H4 (cell line): ENCODE measurements at places on chromosomes 1 and 21. TPM values are rescaled to one million over a fixed set of nuclear protein-coding genes. Genes with fewer than 3 reads are reported as not detected.

Gene GBP4
- total RNA-seq, result 1.0 and 2.5 TPM in 2 replicates

Gene ETV3L
- total RNA-seq, result not detected in 2 replicates

Gene SLAMF9
- 2.2 TPM in 1 of 2 replicates, not detected in the other for total RNA-seq

Gene ODF2L
- 14.4 and 16.4 TPM in 2 replicates for total RNA-seq

Gene ITLN2
- total RNA-seq, result not detected in 2 replicates

Gene KCNE2
- not detected in 2 replicates for total RNA-seq

Gene PRPF38B
- 5.3 and 7.6 TPM in 2 replicates for total RNA-seq

DNA sequence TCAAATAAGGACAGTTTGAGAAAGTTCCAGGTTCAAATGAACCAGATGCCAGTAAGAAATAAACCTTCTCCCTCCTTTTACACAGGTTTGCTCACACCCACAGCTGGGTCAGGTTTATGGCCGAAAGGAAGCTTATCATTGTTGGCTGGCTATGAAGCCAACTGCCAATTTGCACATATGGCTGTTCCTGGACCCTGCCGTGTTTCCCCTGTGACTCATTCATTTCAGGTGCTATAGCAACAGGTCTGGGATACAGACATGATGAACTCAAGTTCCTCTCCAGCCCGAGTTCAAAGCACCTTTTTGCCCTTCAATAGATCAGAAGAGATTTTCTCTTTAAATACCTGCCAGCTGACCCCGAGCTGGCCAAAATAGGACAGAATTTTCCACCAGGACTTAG is 134.4 kb upstream of the SMYD2 start:
- peak; percentile 7 for DNase-seq

- DNase-seq, result no peak
Observed at GRCh38 chr1:39900662-39901463, 854 bp downstream of the MYCL start.

- DNase-seq, result no peak
Observed at GRCh38 chr21:46099476-46099875, 1.6 kb downstream of the COL6A2 start.

DNA sequence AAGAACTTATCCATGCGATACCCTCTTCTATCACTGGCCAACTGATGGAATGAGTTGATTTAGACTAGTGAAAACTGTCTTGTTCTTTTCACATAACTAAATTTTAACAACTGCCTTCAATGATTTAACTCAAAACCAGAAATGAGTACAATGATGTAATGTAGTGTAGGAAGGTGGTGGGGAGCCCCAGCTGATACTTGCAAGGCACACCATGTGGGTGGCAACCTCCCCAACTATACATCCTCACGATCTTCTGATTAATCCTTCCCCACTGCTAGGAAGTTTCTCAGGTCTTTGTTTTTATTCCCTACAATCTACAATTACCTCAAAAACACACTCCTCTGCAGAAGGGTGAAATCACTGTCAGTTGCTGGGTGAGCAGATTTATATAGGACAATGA is 100.7 kb downstream of the KCTD3 start:
- no peak for DNase-seq

DNA sequence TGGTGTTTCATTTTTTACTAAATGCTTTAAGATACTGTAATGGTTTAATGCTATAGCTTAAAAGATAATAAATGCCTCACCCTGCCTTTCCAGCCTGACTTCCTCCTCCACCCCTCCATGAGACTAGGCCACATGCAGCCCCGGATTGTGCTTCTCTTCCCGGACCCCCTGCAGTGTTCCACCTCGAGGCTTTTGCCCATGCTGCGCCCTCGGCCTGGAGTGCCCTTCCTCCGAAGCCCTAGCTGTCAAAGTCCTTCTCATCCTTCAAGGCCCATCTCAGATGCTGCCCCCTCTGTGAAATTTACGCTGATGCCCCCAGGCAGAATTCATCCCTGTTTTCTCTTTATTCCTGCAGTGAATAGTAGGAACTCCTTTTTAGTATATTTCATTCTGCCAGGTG is 98.5 kb downstream of the ATP5PO start:
- DNase-seq, result no peak

GRCh38 chr1:16211824-16212223 is 628 bp downstream of the ARHGEF19 start:
- DNase-seq, result no peak

- DNase-seq, result no peak
Observed at GRCh38 chr1:18957136-18957521, 653 bp upstream of the IFFO2 start.

DNA sequence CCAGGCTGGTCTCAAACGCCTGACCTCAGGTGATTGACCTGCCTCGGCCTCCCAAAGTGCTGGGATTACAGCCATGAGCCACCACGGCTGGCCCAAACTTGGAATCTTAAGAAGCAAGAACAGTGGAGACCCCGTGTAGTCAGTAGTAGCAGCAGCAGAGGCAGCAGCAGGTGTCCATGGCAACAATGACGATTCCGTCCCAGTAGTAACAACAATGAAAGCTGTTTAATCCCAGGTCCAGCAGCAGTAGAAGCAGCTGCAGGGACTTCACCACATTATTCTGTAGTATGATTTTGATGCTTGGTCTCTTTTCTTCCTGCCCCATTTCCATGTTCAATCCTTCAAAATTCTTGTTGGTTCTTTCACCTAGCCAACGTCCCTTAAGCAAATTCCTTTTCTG is 69.6 kb upstream of the KCTD3 start:
- no peak for DNase-seq

GRCh38 chr1:230972855-230973271 is 5.8 kb downstream of the TTC13 start:
- DNase-seq, result no peak

- DNase-seq, result no peak
Observed at GRCh38 chr1:204241050-204241449, 27.3 kb upstream of the GOLT1A start.

GRCh38 chr1:92563457-92564216 is 76.9 kb upstream of the GFI1 start:
- DNase-seq, result no peak

DNA sequence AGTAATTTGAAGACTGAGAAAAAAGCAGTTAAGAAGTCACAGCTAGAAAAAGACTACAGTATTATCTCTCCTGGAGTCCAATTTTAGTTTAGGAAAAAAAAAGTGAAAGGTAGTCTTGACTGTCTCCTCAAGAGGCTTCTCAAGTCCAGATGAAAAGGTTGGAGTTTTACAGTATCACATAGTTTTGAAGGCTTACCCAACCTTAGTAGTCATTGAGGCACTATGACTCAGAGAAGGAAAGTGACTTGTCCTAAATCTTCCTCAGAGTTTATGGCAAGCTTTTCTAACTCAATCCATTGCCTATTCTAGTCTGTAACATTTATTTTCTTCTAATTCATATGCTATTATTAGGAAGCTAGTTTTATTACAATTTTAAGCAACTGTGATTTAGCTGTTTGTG is 174.9 kb downstream of the DPYD start:
- DNase-seq, result no peak

DNA sequence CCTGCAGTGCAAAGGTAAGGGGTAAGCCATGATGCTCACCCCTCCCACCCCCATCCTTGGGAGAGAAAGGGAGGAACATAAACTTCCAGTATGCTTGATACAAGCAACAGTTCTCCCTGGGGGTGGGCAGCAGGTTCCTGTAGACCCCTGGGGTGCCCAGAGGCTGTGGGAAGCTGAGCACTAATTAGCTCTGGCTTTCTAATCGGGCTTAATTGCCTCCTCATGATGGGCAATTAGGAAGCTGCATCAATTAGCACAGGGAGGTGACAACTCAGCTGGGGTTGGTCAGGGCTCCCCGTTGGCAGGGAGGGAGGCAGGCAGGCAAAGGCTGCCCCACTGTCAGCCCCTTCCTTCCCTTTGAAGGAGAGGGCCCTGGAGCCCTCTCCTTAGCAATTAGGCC is 15.7 kb upstream of the LMNA start:
- DNase-seq, result no peak

DNA sequence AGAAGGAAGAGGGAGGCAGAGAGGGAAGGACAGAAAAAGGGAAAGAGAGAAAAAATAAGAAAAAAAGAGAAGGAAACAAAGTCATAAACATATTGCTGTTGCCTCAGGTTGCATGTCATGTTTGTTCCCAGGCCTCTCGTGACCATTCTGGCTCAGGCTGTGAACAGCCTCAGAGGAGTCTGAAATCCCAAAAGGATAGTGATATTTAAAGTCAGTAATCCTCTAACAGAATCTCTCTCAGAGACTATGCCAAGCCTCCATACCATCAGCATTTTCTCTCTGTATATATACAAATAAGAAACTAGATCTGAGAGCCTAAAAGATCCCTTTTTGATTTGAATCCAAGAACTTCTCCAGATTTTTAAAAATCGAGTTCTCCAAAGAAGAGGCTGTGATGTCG is 35.2 kb downstream of the GORAB start:
- DNase-seq, result no peak

DNA sequence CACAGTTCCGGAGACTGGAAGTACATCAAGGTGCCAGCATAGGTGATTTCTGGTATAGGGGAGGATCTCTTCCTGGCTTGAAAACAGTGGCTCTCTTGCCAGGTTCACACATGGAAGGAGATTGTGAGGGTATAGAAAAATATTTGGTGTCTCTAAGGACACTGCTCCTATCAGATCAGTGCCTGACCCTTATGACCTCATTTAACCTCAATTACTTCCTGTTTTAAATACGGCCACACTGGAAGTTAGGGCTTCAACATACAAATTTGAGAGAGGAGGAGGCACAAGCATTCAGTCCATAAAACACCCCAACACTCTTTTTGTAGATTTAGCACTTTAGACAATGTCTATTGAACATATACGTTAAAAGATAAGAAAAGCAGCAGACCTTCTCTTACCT is 37.0 kb downstream of the COL6A1 start:
- no peak for DNase-seq

DNA sequence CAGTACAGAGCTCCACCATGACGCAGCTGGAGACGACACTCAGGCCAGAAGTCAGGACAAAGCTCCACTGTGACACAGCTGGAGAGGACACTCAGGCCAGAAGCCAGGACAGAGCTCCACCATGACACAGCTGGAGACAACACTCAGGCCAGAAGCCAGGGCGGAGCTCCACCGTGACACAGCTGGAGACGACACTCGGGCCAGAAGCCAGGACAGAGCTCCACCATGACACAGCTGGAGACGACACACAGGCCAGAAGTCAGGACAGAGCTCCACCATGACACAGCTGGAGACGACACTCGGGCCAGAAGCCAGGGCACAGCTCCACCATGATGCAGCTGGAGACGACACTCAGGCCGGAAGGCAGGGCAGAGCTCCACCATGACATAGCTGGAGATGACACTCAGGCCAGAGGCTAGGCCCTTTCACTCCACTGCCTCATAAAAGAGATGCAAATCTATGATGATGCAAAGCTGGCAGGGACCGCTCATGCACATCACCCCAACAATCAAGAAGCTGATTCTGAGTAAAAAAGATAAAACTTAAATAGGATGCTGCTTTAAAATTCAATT is 13.6 kb upstream of the OR2B11 start:
- DNase-seq, result no peak

- DNase-seq, result no peak
Observed at GRCh38 chr1:228099331-228099732, 3.8 kb downstream of the C1orf35 start.

DNA sequence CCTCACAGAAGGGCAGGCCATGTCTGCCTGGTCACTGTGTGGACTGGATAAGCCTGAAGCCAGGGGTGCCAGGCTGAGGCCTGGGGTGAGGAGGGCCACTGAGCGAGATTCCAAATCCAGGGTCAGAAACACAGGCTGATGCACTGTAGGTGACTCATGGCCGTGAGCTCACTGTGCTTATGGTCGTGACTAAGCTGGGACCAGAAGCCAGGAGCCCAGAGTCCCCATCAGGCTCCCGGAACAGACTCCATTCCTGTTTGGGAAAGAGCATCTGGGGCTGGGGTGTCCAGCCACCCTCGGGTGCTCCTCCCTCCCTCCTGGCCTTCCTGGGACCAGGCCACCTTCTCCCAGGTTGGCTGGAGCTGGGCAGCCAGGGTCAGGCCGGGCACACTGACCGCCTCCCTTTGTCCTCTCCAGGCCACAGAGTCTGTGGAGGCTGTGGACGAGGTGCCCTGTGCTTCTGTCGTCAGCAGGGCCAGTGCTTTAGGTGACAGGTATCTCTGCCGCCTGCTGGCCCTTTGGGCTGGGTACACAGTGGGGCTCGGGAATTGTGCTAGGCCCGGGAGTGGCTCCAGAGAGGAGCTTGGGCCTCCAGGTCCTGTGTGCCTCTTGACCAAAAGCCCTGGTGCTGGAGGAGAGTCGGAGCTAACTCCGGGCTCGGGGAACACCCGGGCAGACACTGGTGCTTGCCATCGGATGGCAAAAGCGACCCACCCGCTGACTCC is 36.7 kb downstream of the AJAP1 start:
- DNase-seq, result no peak

DNA sequence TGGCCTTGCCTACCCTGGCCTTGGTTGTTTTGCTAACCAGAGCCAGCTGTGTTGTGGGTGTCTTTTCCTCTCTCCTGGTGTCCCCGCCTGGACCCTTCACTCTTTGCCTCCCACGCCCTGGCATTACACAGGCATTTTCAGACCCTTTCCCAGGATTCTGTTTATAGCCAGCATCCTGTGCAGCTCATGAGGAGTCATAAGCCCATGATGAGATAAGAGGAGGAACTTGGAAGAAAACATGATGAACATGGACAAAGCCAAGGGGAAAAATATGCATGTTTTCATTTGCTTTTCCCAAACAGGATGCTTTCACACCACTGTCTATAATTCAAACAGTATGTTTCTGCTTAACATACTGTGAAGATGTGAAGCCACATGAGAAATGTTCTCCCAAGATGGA is 18.7 kb upstream of the WARS2 start:
- no peak for DNase-seq
